Lower leg skin (tissue), 4 donors: ENCODE measurements at places on chromosomes 3 and 15. TPM values are rescaled to one million over a fixed set of nuclear protein-coding genes. Genes with fewer than 3 reads are reported as not detected.

GRCh38 chr3:33385423-33385822 lies 54.8 kb downstream of the UBP1 start:
- no peak for DNase-seq

Gene ROPN1
- total RNA-seq, result 1.2 TPM

GRCh38 chr15:44729408-44730127 lies 6.8 kb upstream of the TRIM69 start:
- DNase-seq, result no peak

- no peak for DNase-seq
These were observed 66.0 kb downstream of the ST6GAL1 start for GRCh38 chr3:186996356-186996755.

Gene EFCAB12
- not detected for total RNA-seq

Gene WDR49
- total RNA-seq, result 0.26 TPM

DNA sequence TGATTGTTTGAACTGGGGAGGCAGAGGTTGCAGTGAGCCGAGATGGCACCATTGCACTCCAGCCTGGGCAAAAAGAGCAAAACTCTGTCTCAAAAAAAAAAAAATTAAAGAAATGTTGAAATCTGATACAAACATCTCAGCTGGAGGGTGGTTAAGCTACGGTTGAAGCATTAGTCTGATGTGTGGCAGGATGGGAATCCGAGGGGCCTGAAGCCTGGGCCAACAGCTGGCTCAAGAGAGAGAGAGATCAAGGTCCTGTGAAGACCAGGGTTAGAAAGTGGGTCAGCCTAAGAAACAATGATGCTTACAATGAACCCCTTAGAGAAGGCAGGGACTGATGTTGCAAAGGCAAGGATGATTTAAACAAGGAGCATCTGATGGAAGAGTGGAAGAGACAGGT lies 69.8 kb downstream of the CD200R1L start:
- no peak for DNase-seq
